ENCODE measurements at places on chromosomes 3 and 15. TPM values are rescaled to one million over a fixed set of nuclear protein-coding genes. Genes with fewer than 3 reads are reported as not detected.

TMEM212 gene
- polyA plus RNA-seq = not detected

GRAMD1C gene
- polyA plus RNA-seq = 11.8 TPM

STAB1 gene
- not detected for polyA plus RNA-seq

IQGAP1 gene
- 136 TPM for polyA plus RNA-seq

CPNE9 gene
- polyA plus RNA-seq = not detected

PLCH1 gene
- not detected for polyA plus RNA-seq

TRIM71 gene
- polyA plus RNA-seq = not detected

OR5AC2 gene
- not detected for polyA plus RNA-seq

CADPS gene
- not detected for polyA plus RNA-seq

CLDN1 gene
- polyA plus RNA-seq = not detected

STARD9 gene
- polyA plus RNA-seq = 0.60 TPM

ABHD6 gene
- polyA plus RNA-seq = 11.0 TPM

STRIT1 gene
- not detected for polyA plus RNA-seq

CCDC9B gene
- 0.11 TPM for polyA plus RNA-seq

TIPARP gene
- polyA plus RNA-seq = 12.6 TPM

TF gene
- polyA plus RNA-seq = not detected

MITF gene
- 0.54 TPM for polyA plus RNA-seq

APOD gene
- polyA plus RNA-seq = not detected

MESP1 gene
- 1.8 TPM for polyA plus RNA-seq

ATXN7 gene
- 2.1 TPM for polyA plus RNA-seq

MSL2 gene
- 27.9 TPM for polyA plus RNA-seq

CCR3 gene
- polyA plus RNA-seq = 0.15 TPM

SKOR1 gene
- not detected for polyA plus RNA-seq

RARB gene
- 0.21 TPM for polyA plus RNA-seq

Data from IgD-negative memory B cell (primary cell).